ENCODE measurements at places on chromosomes 3 and 15.

DNA sequence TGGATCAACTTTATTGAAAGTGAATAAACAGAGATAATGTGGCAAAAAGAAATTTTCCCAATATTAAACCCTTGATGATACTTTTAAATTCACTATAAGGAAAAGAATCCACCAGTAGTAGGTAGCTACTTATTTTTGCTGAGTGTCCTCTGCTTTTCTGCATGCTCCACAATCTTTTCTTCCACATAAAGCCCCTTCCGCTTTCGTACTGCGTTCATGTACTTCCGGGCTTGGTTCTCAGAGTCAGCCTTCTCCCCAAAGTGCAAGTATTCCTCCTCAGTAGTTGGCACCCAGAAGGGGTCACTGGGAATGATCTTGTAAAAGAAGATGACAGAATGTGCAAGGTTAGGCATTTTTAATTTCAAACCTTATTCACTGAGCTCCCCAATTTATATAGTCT lies 84.4 kb upstream of the MEX3B start:
- no peak for DNase-seq

GRCh38 chr15:52783929-52784798 lies 6.0 kb downstream of the ONECUT1 start:
- DNase-seq: no peak

DNA sequence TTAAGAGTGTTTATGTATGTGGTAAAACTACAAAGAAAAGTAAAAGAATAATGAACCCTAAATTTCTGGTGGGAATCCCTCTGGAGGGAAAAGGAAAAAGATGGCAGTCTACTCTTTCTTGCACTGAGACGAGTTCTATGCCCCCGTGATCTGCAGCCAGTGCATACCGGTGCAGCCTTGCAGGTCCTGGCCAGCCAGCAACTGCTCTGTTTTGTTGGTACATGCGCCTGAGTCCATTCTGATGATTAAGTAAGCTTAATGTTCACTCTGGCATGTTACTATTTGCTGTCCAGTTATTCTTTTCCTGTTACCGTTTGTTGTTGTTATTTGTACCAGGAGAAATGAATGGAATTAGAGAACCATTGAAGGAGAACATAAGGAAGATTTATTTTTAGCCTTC lies 95.1 kb upstream of the TMC3 start:
- DNase-seq: no peak

DNA sequence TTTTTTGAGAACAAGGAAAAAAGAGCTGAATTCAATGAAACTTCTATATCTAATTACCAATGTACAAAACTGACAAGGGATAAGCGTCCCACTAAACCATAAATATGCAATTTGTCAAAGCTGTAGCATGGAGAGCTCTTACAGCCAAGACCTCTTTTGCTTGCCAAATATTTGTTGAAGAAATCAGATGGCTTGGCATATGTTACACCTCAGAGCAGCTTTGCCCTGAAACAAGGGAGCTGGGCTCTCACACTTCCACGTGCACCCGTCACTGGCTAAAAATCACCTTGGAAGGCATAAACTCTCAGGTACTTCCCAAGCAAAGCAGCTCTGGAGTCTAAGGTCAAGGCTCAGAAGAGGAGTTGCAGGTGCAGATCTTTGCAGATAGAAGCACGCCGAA lies 324.7 kb upstream of the SLCO3A1 start:
- DNase-seq: no peak

DNA sequence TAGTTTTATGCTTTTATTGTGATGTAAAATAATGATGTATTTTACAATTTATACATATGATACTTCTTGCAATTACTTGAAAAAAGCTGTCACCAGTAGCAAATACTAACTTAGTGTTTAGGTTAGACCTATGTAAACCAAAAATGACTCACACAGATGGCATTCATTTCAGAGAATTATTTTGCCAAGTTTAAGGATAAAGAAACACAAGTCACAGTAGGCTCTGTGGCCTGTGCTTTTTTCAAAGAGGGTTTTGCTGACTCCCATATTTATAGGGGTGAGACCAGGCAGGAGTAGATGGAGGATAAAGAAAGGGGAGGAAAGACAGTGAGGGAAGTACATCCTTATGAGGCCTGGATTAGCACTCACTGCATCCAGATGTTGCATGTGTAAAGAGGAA lies 356.6 kb upstream of the NPAP1 start:
- no peak for DNase-seq

GRCh38 chr15:84831028-84831427 lies 13.9 kb downstream of the ALPK3 start:
- DNase-seq: no peak

GRCh38 chr3:127598841-127599570 lies 795 bp downstream of the MCM2 start:
- no peak for DNase-seq

- no peak for DNase-seq
These were observed 80.1 kb upstream of the CHRM5 start for GRCh38 chr15:33888176-33888575.

DNA sequence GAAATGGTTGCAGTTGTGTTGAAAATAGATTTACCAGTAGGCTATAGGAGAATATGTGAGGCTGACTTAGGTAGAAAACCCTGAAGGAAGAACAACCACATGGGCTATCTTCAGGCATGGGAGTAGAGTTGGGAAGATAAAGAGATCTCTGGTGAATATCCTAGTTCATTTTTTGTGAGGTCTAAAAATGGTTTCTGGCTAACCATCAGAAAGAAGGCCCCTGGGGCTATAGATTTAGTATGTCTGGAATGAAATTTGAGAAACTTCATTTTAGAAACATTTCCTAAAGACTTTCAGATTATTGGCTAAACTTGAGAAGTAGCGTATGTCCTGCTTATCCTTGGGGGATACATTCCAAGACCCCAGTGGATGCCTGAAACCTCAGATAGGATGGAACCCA lies 148.2 kb downstream of the NAALADL2 start:
- DNase-seq: no peak

DNA sequence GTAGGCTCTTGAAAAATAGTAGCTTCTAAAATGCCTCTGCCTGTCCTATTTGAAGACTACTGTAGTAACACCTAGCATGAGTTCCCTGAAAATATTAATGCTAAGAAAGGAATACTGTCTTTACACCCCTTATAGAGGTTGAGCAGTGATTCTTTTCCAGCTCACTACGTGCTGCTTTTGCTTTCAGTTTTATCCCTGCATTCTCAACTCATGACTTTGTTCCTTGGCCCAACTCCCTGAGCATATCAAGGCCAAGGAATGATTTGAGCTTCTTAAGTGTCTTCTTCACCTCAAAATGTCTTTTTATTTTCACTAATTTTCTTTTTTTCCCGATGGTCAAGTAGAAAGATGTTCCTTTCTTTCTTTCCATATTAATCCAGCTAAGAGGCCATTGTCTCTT lies 16.5 kb upstream of the P2RY13 start:
- no peak for DNase-seq

- DNase-seq: no peak
These were observed 135.2 kb downstream of the TP63 start for GRCh38 chr3:189766416-189766815.

DNA sequence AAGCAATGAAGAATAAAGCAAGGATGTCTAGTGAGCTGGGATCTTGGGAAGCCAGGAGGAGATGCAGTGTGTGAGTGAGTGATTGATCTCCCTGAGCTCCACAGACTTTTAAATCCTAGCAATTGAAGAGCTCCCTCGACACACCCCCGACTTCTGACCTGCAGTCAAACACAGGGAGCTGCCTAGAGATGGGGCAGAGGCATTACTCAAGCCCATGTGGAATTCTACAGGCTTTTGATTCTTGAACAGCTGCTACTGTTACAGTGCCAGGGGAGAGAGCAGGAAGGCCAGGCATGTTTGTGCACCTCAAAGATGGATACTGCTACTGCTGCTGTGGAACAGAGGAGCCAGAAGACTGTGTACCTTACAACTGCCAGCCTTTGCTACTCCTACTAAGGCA lies 1403.1 kb upstream of the ALCAM start:
- no peak for DNase-seq

DNA sequence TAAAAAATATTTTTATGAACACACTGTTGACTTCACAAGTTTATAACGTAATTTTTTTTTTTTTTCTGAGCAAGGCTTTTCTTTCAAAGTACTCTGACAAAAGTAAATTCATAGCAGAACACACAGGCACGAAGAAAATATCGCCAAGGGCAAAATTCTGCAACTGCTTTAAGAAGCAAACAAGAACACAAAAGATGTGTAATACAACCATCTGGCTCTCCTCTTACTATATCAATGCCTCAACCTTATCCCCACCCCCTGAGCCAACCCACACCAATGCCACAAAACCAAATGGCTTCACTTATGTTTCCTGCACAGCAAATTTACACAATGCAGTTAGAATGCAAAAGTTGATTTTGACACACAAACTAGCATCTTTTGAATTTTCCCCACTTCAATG lies 274.2 kb downstream of the FOXP1 start:
- no peak for DNase-seq

GRCh38 chr15:71469413-71469812 lies 340.9 kb upstream of the NR2E3 start:
- DNase-seq: no peak

DNA sequence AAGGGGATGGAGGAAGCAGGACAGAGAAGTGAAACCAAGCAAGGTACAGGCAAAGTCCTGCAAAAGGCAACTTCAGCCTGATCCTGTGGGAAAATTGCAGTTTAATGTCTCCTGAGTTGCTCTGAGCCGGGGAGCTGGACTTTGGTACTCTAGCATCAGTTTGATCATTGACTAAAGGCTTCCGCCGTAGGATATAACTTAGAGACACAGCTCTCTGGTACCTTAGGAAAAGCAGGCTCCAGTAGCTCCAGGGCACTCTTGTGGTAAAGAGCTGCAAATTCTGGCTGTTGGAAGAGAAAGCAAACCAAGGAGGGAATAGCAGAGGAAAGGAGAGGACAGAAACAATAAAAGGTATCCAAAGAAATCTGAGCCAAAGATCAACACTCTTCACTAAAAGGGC lies 521.1 kb downstream of the PLOD2 start:
- DNase-seq: no peak

DNA sequence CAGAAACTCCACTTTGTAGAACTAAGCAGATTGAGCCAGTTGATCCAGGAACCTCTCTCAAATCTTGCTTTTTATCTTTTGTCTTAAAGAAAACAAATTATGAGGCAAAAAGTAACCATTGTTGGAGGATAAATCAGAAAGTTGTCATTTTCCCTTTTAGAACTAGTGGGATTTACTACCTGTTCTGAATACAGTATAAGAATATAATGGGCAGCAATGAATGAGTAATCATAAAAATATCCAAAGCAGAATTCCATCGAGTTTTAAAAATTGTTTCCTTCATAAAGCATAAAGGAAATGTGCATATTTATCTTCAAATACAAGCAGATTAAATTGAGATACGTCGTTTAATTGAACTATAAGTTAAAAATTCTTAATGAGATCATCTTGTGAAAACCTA lies 15.9 kb upstream of the ANO10 start:
- DNase-seq: no peak

DNA sequence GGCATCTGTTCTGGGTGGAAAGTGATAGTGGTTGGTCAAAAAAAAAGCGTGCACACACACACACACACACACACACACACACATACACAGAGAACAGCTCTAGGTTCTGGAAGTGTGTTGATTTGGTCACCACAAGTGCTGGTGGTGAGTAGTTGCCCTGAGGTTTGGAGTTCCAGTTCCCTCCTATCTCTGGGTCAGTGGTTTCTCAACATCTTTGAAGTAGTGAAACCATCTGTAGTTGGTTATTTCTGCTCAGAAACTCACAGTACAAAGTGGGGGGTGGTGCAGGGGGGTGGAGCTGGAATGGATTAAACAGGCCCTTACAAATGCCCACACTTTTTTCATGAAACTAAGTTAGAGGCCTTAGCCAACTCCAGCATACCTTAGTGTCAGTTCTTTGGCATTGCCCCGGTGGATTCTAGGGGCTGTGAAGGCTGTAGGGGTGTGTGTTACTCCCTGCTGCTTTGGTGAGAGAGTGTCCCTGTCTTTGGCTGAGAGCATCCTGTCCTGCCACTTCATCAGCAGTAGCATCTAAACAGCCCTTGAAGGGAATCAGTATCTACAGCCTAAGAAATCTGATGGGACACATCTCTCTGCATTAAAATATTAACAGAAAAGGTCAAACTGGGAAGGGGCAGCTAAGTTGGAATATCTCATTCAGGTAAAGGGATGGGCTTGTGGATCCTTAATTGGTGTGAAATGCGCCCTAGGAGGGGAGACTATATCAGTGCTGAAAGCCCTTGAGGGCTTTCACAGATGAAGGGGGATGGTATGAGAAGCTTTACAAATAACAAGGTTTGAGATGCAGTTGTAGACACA lies 20.6 kb downstream of the SMAD3 start:
- DNase-seq: no peak

DNA sequence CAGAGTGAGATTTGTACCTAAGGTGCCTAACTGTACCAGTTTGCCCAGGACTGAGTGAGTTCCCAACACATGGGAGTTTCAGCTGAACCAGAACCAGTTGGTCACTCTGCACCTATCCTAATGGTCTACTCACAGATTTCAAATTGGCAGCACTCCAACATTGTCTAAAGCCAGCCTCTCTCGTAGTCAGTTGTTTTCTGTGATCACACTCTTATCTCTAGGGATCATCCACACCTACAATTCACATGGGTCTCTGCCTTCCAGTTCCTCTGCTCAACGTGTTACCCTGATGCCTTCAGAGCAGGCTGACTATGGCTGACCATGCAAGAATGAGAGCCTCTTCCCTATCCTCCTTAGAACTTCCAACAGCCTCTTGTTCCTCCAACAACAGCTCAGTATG lies 624.8 kb downstream of the NTRK3 start:
- no peak for DNase-seq

DNA sequence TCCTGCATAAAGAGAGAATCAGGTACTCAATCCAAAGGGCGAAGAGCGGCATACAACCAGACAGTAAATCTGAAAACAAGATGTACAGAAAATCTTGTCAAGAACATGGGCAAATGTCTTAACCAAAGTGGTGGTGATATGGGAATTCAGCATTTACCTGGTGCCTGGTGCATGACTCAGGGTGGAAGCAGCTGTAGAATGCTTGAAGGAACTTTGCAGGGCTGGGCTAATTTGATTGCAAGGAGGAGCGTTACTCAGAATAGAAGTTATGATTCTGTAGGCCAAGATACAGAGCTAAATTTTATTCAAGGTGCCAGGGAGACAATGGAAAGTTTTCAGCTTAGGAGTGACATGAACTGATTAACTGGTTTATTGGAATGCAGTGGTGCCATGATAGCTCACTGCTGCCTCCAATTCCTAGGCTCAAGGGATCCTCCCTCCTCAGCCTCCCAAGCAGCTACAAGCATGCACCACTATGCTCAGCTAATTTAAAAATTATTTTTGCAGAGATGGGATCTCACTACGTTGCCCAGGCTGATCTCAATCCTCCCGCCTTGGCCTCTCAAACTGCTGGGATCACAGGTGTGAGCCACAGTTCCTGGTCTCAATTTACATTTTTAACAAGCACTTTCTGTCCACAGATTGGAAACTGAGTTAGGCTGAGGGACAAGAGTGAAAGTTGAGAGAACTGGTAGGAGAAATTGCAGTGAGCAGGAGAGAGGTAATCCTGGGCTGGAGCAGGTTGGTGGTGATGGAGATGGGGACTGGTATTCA lies 91.5 kb upstream of the TBC1D5 start:
- DNase-seq: no peak

GRCh38 chr3:158519776-158520175 lies 51.2 kb upstream of the MLF1 start:
- DNase-seq: no peak
